C1 segment of cervical spinal cord (tissue), 14 donors: ENCODE measurements at places on chromosomes 5 and 9.

DNA sequence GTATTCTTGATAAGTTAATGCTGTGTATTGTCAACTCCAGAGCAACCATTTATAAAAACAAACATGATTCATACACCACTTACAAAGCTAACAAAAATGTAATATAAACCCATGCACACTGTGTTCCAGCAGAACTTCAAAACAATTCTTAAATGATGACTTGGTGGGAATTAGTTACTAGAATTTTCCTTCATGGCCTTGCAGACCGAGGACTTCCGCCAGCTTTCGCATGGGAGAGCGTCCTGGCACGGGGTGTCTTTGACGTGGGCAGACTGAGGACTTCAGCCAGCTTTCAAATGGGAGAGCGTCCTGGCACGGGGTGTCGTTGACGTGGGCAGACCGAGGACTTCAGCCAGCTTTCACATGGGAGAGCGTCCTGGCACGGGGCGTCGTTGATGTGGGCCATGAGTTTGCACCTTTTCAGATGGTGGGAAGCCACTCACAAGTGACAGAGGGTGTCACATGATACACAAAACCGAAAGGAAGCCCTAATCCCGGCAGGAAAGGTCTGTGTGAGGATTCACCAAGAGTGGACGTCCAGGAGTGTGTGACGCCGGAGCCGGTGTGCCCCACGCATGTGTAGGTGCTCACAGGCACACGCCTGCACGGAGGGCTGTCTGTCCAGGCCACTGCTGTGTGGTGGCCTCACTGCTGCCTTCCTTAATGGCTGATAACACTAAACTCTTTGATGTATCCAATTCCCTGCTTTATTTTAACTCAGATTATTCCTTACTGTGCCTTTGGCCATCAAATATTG, 211.3 kb upstream of the IRX4 start:
- no peak for DNase-seq

GRCh38 chr5:14674983-14675854, 10.7 kb downstream of the OTULIN start:
- DNase-seq, result no peak

GRCh38 chr5:146940295-146940694, 61.7 kb upstream of the PPP2R2B start:
- DNase-seq, result no peak

- no peak for DNase-seq
These were observed 2.3 kb downstream of the KCNMB1 start for GRCh38 chr5:170386743-170387395.

GRCh38 chr5:53820119-53820801, 259.8 kb downstream of the NDUFS4 start:
- DNase-seq, result no peak

DNA sequence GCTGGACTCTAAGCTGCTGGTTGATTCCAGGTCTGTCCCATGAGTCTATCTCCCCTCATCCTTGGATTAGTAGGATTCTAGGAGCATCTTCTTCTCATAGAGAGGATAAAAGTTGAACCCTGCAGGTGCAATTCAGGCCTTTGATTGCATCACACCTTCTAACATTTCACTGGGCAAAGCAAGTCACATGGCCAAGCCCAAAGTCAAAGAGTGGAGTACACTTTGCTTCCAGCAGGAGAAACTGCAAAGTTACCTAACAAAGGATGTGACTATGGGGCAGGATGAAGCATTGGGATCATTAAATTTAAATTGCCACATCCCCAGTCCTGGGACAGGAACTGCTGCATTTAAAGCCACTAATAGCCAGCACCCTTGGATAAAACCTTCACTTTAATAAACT, 51.0 kb upstream of the EGFLAM start:
- DNase-seq, result no peak

DNA sequence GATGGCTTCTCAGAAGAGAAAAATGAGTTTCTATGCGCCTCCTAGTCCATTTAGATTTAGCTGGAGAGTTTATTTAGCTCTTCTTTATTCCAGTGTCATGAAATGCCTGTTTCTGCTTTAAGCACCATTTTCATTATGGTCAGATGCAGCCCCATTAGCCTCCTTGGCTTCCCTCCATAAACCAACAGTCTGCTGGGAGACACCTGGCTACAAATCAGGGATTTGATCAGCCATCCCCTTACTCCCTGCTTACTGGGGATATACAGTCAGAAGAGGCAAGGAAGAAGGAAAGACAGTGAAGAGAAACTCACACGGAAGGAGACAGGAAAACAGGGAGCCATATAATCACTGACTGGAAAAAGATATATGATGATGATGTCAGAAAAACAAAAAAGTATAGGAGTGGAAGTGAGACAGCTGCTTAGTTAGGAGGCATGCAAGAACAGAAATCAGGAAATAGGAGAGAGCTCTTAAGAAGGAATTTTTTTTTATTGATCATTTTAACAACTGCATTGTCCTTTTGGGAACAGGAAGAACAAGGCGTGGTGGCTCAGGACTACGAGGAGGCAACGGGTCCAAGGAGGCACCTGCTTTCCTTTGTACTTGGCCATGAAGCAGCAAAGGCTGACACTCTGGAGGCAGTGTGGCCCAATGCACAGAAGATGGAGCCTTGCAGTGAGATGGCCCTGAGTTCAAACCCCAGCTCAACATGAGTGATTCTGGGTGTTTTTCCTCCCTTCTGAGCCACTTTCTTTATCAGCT, 56.1 kb downstream of the MED27 start:
- no peak for DNase-seq

GRCh38 chr9:114693248-114693855, 11.4 kb upstream of the TEX48 start:
- no peak for DNase-seq

- no peak for DNase-seq
These were observed 172.1 kb downstream of the RGS3 start for GRCh38 chr9:113635586-113635985.

DNA sequence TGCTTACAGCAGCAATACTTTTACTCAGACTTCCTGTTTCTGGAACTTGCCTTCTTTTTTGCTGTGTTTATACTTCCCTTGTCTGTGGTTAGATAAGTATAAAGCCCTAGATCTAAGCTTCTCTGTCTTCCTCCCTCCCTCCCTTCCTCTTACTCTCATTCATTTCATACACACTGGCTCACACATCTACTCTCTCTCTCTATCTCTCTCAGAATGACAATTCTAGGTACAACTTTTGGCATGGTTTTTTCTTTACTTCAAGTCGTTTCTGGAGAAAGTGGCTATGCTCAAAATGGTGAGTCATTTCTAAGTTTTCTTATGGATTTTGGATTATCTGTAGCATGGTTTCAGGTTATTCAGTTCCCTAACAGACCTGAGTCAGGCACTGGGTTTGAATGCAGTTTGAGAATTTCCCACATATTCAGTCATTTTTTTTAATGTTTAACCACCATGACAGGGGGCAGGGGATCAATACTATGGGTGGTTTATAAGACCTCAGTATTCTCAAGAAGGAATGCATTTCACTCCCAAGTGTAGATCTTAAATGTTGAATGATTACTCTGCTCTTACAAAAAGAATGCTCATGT, at the start of gene IL7R:
IL7R (plus strand) TSS at position 127 of the 587 bp plus-strand sequence; CDS start at position 214, 87 bp downstream.
- DNase-seq, result no peak

- no peak for DNase-seq
These were observed 72.5 kb upstream of the RASA1 start for GRCh38 chr5:87195104-87195591.

- DNase-seq, result no peak
These were observed 1309.1 kb upstream of the DMAC1 start for GRCh38 chr9:9108641-9109040.
